ENCODE measurements at places on chromosomes 1 and 21.

DNA sequence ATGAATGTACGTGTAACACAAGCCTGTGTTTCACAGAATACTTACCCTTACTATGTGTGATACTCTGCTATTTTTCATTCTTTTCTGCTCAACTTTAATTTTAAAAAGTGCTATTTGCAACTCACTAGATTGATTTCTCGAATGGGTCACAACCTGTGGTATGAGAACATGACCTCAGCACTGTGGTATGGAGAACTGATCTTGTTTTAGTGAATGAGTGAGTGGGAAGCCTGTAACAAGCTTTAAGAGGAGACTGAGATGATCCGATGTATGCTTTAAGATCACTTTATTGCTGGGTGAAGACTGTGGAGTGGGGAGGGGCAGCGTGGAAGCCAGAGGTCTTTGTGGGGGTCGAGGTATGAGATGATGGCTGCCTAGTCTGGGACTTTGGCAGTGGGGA is 21.6 kb downstream of the MECR start:
- DNase-seq: no peak

- no peak for DNase-seq
These were observed 3.8 kb upstream of the MUL1 start for GRCh38 chr1:20511518-20512428.

DNA sequence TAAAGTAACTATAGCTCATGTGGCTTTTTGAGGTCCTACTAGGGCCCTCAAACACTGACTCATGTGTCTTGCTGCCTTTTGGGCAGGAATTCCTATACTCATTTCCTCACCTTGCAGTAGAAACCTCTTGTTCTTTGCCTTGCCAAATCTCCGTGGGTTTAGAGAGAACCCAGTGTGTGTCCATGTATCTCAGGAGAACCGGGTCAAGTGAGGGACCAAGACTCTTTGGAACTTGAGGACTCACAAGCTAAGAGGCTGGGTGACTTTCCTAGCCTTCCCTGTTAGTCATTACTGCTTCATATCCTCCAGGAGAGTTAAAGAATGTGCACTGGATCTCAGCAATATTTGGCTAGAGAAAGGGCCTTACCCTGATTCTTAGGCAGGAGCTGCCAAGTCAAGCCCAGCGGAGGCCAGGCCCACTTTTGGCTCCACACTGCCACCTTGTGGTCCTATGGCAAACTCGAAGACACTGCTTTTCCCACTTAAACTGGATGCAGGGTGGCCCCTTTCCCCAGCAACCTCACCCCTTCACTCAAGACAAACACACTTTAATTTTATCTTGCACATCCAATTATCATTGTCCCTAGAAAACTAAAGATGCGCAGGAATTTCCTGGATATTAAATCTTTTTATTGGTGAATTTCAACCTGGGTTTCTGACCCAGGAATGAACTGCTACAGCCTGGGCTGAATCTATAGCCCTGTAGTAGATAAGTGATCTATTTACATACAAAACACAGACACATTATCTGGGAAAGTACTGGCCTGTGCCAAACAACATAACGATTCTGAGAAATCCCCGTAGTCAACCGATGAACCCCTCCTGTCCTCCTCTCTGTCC is 10.6 kb downstream of the AVPR1B start:
- peak; percentile 56 for DNase-seq

DNA sequence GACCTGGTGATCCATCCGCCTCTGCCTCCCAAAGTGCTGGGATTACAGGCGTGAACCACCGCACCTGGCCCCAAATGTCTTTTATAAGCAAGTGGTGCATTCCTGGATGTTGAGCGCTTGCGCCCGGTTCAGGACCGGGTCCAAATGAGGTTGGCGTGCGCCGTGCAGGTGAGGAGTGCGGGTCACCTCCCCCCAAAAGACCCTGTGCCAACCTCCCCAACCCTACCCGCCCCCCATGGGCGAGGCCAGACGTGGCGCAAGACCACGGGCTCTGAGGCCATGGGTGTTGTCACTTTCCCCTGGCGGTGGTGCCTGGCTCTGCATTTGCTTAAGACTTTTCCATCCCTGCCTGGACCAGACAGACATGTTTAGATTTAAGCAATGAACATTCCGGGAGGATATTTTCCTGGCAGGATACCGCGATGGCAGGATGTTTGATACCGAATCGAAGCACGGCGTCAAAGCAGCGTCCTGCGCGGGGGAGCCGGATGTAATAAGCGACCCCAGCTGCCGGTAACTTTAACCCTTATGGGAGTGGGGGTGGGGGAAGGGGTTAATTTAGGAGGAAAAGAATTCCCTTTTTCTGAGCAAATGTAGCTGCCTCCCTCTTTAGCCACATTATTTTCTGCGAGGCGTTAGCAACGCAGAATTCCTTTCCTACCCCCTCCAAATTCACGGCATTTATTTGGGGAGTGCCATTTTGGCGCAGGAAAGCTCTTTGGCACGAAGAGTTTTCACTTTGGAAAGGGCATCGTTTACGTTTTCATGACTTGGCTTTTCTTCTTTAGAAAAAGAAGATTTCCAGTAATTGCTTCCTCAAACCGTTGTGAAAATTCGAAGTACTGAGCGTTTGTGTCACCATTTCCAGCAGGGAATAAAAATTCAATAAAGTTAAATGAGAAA is 27.8 kb upstream of the RNF187 start:
- DNase-seq: peak; percentile 46

- DNase-seq: no peak
These were observed 8.3 kb downstream of the MCOLN2 start for GRCh38 chr1:84988588-84988987.

GRCh38 chr1:150221552-150221951 is 14.4 kb downstream of the ANP32E start:
- peak; percentile 8 for DNase-seq

- peak; percentile 56 for DNase-seq
These were observed 148.7 kb downstream of the ZZZ3 start for GRCh38 chr1:77533660-77534305.

Data from central memory CD4-positive, alpha-beta T cell (primary cell).